ENCODE measurements at places on chromosomes 16 and 17.

DNA sequence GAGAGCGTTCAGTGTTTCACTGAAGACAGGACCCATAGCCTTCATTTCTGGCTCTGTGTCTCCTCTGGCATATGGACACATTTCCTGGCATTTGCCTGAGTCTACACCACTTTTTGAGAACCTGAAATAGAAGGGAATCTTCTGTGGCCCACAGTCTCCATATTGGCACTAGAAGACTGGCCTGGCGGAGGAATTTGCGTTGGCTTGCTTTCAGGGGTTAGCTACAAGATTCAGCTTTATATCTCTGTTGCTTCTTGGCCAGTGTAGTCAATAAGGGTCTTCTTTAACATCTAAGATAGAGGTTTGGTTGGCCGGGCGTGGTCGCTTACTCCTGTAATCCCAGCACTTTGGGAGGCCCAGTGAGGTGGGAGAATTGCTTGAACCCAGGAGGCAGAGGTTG is 12.8 kb upstream of the CLEC18C start:
- DNase-seq, result no peak

- DNase-seq, result no peak
These were observed 276.1 kb downstream of the SNX29 start for GRCh38 chr16:12252616-12253015.

GRCh38 chr17:64226132-64226531 is 36.9 kb downstream of the TEX2 start:
- DNase-seq, result no peak

- no peak for DNase-seq
These were observed 178.7 kb downstream of the CHD9NB start for GRCh38 chr16:52874042-52874441.

DNA sequence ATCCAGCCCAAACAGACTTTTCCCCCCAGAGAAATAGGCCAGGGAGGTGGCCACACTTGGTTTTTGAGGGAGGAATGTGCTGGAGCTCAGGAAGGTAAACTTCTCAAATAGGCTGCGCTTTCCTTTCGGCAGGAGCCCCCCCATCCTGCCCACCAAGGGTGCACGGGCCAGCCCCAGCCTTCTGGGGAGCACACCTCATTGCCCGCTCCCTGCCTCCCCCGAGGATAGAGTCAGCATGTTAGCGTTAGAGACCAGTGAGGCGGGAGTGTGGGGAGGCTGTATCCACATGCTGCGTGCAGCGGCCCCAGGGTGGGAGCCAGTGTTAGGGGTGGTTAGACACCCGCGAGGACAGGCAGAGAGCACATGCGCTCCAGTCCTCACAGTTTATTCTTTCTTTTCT is 42.3 kb downstream of the PIPOX start:
- DNase-seq, result no peak

- peak; percentile 20 for DNase-seq
These were observed 11.0 kb downstream of the P3H4 start for GRCh38 chr17:41800601-41801373.
